ENCODE measurements at places on chromosomes 16 and 17.

DNA sequence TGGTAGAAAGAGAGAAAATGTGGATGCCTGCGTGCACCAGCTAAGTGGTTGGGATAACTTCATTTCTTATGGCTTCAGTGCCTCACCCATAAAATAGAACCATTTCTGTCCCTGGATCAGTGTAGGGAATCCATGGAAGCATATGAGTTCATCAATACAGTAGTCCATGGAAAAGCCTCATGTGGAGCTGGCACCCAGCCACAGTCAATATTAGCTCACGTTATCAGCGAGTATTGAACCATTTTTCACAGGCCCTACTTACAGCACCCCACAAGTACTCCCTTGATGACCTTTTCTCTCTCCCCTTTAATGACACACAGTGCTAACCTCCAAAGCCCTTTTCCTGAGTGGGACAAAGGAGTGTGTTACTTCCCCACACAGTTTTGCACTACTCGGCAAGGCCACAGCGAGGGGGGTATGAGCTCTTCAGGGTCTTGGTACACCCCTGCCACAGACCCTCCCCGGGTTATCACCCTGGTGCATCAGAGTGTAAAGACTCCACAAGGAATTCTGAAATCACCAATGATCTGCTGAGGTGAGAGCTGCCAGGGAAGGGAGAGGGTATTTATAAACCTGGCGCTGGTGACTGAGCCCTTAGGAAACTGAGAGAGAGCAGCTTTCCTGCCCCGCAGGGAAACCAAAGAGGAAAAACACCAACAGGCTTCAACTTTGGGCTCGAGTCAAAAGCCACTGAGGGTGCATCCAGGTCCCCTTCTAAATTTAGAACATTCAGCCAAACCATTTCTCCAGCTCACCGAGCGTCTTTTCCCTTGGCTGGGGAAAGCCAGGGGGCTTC is 36.9 kb downstream of the DYNLRB2 start:
- DNase-seq = no peak

DNA sequence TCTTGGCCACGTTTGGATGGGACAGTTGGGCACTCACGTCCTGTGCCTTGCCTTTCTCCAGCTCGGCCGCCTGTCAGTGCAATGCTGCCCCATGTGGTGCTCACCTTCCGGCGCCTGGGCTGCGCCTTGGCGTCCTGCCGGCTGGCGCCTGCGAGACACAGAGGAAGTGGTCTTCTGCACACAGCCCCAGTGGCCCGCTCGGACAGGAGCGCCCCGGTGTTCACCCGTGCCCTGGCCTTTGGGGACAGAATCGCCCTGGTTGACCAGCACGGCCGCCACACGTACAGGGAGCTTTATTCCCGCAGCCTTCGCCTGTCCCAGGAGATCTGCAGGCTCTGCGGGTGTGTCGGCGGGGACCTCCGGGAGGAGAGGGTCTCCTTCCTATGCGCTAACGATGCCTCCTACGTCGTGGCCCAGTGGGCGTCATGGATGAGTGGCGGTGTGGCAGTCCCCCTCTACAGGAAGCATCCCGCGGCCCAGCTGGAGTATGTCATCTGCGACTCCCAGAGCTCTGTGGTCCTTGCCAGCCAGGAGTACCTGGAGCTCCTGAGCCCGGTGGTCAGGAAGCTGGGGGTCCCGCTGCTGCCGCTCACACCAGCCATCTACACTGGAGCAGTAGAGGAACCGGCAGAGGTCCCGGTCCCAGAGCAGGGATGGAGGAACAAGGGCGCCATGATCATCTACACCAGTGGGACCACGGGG is 7.1 kb downstream of the ACSF3 start:
- DNase-seq = no peak

GRCh38 chr16:70466805-70467076 is 12.3 kb downstream of the FCSK start:
- no peak for DNase-seq

GRCh38 chr16:68776821-68777485 is 39.9 kb downstream of the CDH1 start:
- DNase-seq = no peak

DNA sequence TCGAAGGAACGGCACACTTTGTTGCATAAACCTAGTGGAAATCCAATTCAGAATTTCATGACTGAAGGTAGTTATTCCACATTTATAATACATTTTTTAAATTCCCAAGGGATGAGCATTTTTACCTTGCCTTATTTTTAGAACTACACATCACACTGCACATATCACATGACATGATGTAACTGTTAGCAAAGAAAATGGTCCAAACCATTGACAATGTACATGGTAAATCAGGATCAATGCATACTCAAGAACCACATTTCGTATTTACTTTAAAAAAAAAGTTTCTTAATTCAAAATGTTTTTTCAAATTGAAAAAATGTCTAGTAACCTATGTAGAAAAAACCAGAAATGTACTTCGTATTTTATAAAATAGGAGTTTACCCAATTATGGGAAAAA is 2.5 kb downstream of the KANSL1 start:
- no peak for DNase-seq

- DNase-seq = no peak
These were observed 7.7 kb downstream of the ATXN2L start for GRCh38 chr16:28830531-28830930.

- DNase-seq = no peak
These were observed at the start of gene MT3 for GRCh38 chr16:56589141-56590039. Gene MT3 (plus strand): TSS chr16:56589528. CDS start chr16:56589591, 63 bp downstream.

DNA sequence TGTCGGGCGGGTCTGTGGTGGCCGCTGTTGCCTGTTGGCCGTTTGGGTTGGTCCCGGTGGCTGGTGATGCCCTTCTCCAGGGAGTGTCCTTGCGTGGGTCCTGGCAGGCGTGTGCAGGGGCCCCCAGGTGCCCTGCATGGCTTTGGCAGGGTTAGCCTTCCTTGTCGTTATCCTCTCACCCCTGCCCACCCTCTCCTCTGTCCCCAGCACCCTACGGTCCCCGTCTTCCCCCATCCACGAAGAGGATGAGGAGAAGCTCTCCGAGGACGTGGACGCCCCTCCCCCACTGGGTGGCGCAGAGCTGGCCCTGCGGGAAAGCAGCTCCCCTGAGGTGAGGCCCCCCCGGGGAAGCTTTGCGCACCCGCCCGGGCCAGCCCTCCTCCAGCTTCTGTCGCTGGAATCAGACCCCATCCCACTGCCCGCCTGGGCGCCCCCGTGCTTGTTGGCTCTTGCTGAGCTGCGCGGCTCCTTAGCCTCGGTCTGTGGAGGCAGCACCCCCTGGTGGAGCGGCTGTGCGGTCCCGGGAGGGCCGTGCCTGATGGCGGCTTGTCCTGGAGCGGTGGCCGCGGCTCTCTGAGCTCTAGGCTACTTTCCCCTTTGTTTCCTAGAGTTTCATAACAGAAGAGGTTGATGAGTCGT is 10.6 kb upstream of the NUDT16L1 start:
- no peak for DNase-seq

GRCh38 chr16:69301187-69301586 is 10.0 kb upstream of the VPS4A start:
- DNase-seq = no peak

DNA sequence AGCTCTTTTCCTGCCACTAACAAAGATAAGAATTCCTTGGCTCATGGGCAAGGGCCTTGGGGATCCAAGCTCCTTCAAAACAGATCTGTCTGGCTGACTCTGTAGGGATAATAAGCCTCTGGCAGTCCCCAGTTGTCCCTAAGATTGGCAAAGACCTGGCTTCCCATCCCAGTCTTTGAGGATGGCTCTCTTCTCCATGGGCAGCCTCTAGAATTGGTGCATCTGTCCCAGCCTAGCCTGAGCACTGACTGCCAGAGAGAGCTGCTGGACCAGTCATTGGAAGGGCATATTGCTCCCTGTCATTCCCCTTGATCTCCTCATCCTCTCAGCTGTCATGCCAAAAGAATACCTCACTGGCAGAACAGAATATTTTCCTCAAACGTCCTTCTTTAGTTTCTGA is 13.2 kb upstream of the CUEDC1 start:
- DNase-seq = no peak

DNA sequence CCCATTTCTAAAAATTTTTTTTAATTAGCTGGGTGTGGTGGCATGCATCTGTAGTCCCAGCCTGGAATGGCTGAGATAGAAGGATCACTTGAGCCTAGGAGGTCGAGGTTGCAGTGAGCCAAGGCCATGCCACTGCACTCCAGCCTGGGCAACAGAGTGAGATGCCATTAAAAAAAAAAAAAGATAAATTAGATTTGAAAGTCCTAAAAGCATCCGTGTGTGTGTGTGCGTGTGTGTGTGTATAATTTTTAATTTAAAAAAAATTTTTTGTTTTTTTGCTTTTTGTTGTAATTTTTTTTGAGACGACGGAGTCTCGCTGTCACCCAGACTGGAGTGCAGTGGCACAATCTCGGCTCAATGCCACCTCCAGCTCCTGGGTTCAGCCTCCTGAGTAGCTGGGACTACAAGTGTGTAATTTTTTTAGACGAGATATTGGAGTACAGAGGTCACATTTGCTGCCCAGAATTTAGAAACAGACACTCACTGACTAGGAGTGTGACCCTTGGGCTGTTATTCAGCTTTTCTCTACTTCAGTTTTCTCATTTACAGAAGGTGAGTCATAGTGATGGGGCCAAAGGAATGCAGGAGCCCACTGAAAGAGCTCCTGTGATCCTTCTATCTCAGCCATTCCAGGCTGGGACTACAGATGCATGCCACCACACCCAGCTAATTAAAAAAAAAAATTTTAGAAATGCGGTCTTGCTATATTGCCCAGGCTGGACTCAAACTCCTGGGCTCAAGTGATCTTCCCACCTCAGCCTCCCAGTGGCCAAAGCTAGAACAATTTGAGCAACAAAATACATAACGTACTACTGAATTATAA is 25.5 kb upstream of the TBX4 start:
- DNase-seq = no peak

DNA sequence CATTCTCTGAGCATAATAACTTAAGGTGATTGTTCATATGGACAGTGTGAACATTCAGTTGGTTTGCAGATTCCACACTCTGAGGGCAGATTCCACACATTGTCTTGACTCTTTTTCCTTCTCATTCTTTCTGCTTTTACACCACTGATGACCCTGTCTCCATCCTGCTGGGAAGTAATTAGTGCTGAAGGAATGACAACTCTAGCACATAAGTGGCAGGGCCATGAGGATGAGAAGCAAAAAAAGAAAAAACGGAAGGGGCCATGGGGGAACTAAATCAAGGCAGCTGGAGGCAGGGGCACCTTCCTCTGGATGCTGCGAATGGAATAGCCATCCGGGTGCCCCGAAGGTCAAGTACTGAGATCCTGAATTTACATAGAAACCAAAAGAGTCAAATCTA is 944.0 kb downstream of the KCNJ2 start:
- DNase-seq = no peak

- DNase-seq = no peak
These were observed 1.7 kb downstream of the ADORA2B start for GRCh38 chr17:15946611-15947120.

All from SW 1271 (cell line).